PC-3 (cell line): ENCODE measurements at places on chromosomes 12 and 14. TPM values are rescaled to one million over a fixed set of nuclear protein-coding genes. Genes with fewer than 3 reads are reported as not detected.

GRCh38 chr12:20557096-20557495 lies 138.0 kb upstream of the SLCO1C1 start:
- DNase-seq: no peak

DNA sequence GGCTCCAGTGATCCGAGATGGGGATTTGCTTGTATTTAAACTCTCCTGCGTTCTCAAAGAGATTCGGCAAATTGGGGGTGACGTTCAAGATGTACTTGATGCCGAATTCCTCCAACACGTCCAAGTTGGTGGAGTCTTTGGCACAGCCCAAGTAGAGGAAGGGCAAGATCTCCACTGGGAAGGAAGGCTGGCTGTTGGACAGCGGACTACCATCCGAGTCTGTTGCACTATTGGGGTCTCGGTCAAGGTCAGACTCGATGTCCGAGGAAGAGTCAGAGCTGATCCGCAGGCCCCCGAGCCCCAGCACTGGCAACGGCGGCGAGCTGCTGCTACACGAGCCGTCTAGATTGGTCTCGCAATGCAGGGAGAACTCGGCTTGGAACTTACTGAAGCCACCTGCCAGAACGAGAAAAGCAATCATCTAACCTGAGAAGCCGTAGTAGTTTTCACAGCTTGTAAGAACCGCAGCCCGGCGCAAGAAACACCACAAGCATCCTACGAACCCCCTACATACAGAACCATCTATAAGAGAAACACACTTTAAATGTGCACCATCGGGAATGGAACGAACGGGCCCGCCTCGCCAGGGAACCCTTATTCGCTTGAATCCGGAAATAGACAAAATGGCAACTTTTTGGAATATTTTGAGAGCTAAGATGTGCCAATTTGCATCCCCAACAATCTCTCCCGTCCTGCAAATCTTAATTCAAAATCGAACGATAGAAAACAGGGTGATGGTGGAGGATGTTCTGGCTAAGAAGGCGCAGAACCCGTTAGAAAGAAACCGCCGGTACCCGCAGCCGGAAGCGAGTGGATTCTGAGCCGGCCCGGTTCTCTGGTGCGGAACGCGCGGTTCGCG lies 1.4 kb downstream of the DUSP6 start:
- no peak for DNase-seq

DNA sequence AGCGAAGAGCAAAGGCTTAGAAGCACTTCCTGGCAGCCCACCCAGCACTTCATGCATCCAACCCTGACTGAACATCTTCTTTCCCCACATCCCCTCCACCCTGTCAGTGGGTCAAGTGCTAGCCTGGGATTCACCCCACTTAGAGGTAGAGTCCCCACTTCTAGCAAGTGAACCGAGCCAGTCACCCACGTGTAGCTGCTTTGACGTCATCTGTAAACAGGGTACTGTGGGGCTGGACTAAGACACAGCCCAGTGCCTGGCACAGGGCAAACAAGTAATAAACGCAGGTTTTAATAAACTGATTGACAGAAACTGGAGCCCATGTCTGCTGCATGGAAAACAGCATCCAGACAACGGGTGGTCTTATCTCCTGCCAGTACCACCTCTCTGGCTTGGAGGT lies 61.7 kb downstream of the ITPK1 start:
- no peak for DNase-seq

GRCh38 chr14:50065583-50065982 lies 50.8 kb downstream of the VCPKMT start:
- no peak for DNase-seq

GRCh38 chr12:82625523-82625922 lies 61.2 kb upstream of the TMTC2 start:
- DNase-seq: no peak

GRCh38 chr12:111434049-111434448 lies 28.3 kb downstream of the SH2B3 start:
- no peak for DNase-seq

GRCh38 chr14:94370524-94370910 lies 17.9 kb downstream of the SERPINA1 start:
- DNase-seq: no peak

DNA sequence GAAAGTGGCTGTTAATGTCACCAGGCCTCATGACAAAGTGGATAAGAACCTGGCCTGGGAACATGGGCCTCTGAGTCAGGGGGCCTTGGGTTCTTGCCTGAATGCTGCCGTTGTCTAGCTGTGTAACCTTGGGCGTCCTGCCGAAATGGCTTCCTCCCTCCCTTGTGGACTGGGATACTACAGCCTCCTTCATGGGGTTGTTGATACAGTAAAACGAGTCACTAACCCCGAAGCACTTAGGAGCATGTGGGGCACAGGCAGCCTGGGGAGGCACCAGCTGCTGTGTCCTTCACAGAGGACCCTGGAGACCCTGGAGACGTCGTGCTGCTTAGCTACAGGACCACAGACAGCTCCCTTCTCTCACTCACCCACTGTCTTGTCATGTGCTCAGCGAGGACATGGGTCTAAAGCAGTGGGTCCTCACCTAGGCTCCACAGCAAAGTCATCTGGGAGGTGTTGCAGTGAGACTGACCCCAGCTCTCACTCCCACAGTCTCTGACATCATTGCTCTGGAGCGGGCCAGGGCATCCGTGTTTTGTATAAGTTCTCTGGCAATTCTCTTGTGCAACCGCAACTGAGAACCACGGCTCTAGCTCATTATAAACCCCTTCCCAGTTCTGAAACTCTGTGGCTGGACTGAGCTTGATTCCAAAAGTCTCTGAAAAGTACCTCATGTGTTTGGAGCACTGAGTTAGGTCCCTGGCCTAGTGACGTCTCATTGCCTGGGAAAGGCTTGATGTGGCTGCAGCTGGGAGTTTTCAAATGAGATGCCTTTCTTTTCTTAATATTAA lies 42.1 kb downstream of the SERPINA3 start:
- no peak for DNase-seq

DNA sequence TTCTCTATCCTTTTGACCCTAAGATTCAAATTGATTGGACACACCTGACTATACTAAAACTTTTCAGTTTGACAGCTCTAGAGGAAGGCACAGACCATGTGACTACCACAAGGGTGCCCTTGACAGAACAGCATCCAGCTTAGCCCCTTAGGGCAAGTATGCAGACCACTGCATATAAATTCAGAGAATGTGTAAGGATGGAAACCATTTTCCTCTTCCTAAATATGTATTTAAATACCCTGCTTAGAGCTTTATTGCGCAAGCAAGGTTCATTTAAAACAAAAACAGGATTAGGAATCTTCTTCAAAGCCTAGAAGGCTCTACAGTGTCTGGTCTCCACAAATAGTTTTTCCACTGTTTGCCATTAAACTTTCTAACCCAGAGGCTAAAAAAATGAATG lies 202.8 kb downstream of the MED13L start:
- no peak for DNase-seq

DNA sequence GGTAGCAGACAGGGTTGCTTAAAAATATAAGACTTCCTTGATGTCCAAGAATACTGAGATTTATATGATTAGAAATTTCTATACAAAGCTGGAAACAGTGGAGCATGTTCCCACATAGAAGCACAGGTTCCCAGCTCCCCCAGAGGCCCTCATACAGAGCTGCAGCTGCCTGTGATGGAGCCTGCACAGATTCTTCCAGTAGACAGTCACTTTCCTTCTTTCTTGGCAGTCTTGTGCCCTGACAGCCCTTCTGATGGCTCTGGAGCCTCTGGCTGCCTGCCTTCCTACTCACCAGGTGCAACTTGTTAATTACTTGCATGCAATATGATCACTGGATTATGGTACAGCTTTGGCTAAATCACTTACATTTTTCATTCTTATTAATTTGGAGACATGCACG lies 44.4 kb downstream of the BICD1 start:
- DNase-seq: no peak

- no peak for DNase-seq
These were observed 85.6 kb downstream of the SNAPC1 start for GRCh38 chr14:61847861-61848260.

Gene ZC2HC1C
- 3.4 and 9.5 TPM in 2 replicates for total RNA-seq

Gene CLEC2A
- total RNA-seq: not detected in 2 replicates

Gene BICDL1
- 3.6 and 5.8 TPM in 2 replicates for total RNA-seq
